ENCODE measurements at places on chromosomes 7 and 10.

GRCh38 chr7:30752979-30753378 lies 1.0 kb downstream of the INMT start:
- no peak for DNase-seq

DNA sequence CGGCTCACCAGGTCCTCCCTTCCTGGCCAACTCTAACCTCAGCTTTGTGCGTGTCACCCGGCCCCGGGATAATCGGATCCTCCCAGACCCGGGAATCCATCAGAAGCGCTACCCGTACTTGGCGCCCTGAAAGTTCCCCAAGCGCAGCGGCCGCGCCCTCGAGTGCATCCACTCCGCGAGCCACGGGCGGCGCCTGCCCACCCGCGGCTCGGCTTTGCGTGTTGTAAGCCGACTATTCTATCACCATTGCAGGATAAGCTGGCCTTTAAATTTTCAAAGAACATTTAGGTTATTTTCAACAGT lies 35.7 kb upstream of the EBLN1 start:
- DNase-seq, result peak; percentile 10

DNA sequence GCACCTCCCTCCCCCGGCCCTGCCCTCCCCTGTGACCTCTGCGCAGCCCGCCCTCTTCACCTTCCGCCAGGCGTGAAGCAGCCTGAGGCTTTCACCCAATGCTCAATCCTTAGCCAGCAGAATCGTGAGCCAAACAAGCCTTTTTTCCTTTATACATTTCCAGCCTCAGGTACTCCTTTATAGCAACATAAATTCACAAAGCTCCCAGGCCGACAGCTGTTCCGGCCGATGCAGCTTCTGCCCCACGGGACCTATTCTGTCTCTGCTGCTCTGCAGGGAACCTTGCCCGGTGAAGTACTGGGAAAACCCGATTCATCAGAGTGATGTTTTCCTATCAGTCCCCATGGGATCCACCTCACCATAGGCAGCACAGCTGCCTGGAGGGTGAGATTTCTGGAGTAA lies 87.4 kb downstream of the CHST15 start:
- no peak for DNase-seq

GRCh38 chr7:129864042-129864441 lies 88.7 kb downstream of the UBE2H start:
- peak; percentile 65 for DNase-seq

GRCh38 chr7:130090745-130091532 lies 20.6 kb downstream of the KLHDC10 start:
- no peak for DNase-seq

DNA sequence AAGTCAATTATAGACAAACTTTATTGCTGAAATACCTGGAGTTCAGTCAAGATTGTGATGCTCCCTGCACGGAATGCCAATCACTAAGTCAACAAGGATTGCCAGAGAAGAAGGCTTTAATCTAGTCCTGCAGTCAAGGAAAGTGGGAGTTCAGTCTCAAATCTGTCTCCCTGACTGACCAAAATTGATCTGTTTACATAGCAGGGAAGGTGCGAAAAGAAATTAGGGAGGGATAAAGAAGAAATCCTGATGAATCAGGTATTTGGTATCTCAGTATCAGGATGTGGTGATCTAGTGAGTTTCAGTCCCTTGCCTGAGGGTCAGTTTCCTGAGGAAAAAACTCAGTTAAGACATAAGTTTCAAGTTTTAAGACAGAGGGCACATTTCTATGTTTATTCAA lies 2.1 kb upstream of the AKR1D1 start:
- no peak for DNase-seq

- no peak for DNase-seq
These were observed 845.7 kb upstream of the POT1 start for GRCh38 chr7:125775317-125775716.

GRCh38 chr10:123655751-123656150 lies 10.4 kb upstream of the GPR26 start:
- DNase-seq, result no peak

DNA sequence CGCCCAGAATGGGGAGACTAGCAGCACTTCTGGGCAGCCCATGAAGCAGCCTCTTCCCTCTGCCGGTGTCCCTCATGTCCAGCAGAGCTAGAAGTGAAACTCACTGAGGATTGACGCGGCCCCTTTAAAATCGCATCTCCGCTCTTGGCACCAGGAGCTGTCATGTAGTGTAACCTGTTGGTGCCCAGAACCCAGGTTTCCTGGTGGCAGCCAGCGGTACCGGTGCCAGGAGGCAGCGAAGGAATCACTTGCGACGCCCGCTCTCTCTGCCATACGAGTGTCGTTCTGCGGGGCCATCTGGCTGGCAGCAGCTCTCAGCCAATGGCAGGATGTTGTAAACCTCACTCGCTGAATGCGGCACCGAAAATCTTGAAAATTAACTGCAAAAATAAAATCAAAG lies 82.7 kb downstream of the CUX1 start:
- DNase-seq, result no peak

GRCh38 chr10:98258683-98259454 lies 9.1 kb downstream of the LOXL4 start:
- no peak for DNase-seq

- DNase-seq, result no peak
These were observed 151.2 kb downstream of the AOAH start for GRCh38 chr7:36573066-36573465.

- DNase-seq, result no peak
These were observed 24.6 kb upstream of the STEAP4 start for GRCh38 chr7:88331322-88331721.

DNA sequence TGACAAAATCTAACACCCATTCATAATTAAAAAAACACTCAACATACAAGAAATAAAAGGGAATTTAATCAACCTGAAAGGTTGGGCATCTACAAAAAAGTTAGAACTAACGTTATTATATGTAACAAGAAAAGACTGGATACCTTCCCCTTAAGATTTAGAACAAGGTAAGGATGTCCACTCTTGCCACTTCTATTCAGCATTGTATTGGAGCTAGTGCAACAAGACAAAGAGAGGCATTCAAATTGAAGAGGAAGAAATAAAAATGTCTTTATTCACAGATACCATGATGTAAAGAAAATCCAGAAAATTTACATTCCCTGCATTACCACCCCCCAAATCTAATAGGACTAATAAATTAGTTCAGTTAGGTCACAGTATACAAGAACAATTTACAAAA lies 18.3 kb downstream of the FAM149B1 start:
- DNase-seq, result no peak

DNA sequence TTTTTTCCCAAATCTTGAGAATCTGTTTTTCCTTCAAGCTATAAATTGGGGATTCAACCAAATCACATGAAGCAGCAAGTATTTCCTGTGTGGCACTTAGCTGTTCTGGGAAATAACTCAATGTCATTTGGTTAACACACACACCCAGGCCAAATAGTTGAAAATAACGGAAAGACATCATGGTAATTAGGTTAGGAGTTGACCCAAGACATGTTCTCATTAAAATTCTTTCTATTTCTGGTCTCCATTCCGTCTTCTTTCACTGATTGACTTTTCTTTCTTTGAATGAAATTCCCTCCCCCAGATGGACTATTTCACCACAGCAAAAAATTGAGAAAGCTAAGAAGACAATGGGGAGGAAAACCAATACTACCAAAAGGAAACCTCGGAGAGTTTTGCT lies 30.5 kb downstream of the NRP1 start:
- DNase-seq, result no peak

GRCh38 chr10:102796407-102797176 lies 40.6 kb downstream of the CYP17A1 start:
- DNase-seq, result no peak

- DNase-seq, result no peak
These were observed 7.2 kb upstream of the CHCHD1 start for GRCh38 chr10:73774637-73775036.

DNA sequence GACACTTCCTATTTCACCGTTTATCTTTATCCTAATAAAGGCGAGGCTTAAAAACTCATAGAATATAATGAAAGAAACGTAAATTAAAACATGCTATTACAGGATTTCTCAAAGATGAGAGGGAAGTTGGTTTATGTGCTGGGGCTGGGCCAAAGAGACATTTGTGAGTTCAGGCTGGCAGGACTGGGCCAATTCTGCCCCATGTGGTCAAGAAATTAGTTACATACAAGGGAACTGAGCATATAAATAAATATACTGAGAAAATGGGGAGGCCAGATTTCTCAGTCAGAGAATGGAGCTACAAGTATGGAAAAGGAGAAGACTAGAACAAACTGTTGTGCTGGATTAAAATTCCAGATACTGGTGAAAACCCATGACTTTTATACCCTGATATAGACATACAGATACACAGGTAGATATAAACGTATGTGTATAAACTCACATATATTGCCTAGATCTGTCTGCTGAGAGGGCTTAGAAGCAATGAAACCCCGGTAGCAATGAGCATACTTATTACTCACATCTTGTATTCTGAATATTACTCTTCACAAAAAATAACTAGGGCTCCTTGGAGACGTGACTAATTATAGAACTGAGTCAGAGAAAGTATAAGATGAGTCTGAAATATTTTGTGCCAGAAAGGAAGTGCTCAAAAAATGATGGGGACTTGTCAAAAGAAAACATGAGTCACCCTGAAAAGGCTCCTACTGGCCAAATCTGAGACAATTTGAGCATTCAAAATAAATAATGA lies 155.7 kb upstream of the FGFR2 start:
- no peak for DNase-seq

- no peak for DNase-seq
These were observed 7.7 kb upstream of the TRA2A start for GRCh38 chr7:23539494-23539907.

DNA sequence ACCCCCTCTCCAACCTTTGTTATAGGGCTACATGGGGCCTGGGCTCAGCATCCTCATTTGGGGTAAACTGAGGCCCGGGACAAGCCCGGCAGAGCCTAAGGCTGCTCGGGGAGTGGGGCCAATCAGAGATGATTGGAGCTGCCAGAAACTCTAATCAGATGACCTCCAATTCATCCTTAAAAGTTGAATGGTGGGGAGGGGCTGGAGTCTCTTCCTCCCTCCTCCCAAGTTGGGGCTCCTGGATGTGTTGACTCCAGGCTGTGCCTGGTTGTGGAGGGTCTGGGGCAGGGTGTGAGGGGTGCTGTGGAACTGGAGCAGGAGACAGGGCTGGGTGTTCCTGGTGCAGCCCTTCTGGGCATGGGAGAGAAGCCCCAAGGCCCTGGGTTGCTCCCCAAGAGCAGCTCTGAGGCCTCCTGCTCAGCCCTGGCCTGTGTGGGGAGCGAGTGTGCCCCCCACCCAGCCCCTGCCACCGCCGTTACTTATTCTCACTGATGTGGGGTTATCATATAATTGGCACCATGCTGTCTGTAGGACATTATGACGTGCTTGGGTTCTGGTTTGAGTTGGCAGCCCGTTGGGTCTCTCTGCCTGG lies 2.2 kb downstream of the BHLHA15 start:
- no peak for DNase-seq

DNA sequence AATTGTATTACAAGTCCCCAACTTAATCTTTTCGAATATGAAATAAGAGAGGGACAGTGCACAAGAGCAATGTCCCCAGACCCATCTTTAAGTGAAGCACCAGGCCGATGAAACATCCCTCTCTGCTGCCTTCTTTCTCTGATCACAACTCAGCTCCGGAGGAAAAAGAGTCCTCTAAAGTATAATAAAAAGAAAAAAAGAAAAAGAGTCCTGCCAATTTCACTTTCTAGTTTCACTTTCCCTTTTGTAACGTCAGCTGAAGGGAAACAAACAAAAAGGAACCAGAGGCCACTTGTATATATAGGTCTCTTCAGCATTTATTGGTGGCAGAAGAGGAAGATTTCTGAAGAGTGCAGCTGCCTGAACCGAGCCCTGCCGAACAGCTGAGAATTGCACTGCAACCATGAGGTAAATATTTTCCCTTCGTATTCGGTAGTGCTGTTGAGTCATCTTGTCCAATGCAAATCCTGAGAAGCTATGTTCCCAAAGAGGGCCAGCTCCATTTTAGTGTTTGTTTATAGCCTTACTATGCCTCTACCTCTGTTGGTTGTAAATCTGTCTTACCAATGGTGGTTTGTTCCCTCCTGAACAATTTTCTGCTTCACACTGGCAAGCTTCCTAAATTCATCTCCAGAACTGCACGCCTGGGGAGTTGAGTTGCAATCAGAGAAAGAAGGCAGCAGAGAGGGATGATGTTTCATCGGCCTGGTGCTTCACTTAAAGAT lies at the start of gene IFIT2:
TSS of gene IFIT2 (plus strand) at position 326 of the 725 bp plus-strand sequence. CDS start at position 404, 78 bp downstream.
- no peak for DNase-seq

DNA sequence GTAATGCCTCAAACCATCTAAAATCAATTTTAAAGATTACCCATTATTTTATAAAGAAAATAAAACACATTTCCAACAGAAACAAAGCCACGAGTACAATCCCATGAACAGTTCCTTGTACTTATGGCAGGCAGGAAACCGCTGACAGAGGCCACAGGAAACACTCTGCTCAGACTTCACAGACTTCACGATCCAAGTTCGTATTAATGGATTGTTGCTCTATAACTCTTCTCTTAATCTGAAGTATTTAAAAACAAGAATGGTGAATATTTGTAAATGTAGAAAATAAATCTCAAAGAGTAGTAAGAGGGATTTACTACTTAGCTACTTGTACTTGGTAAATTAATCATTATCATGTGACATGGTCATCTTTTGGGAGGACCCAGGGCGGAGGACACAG lies 78.3 kb downstream of the SNX10 start:
- no peak for DNase-seq

DNA sequence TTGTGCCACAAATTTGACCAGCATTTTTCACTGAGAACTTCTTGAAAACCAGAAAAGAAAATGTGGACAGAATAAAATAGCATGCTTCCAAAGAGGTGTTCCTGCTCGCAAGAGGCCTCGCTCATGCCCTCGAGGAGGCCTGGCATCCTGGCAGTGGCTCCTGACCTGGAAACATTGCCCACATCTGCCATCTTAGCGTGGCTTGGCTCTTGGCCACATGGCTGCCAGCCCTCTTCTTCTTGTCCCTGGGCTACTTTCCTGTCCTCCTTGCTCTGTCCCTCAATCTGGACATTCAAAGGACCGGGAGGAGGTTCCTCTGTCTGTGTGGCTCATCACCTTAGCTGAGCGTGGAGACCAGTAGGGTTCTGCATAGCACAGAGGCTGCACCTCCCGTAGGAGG lies 131.6 kb upstream of the TMEM72 start:
- DNase-seq, result no peak

GRCh38 chr10:31359979-31360378 lies 41.0 kb downstream of the ZEB1 start:
- peak; percentile 50 for DNase-seq

DNA sequence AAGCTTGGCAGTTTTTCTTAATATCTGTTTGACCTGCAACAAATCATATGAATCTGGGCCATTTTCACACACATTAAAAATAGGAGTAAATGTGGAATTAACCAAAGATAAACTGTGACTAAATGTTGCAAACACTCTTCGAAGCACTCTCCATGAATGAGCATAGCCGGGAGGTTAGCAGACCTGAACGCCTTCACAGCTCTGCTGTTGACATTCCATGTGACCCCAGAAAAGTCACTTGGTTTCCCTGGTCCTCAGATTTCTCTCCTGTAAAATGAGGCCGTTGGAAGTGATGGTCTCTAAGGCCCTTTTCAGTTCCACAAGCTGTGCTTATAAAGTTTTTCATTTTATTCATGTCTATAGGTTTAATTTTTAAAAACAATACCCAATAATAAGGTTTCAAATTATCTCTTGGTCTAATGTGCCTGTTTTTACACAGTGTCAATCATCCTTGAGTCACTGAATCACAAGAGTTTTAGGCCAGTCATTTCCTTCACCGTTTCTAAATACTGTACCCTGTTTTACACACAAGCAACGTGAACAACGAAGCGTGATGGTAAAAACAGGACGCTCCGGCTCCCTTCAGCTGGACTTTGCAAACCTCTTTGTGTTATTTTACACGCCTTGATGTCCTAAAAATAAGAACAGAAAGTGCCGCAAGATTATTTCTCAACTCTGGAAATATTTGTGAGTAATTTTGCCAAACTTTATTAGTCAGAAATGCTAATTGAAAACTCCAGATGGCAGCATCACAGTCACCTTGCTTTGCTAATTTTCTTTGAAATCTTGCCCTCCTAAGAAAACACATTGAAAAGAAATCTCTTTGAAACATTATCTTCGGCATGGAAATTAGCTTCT lies 38.6 kb upstream of the MET start:
- DNase-seq, result no peak
